ENCODE measurements at places on chromosomes 6 and 20.
A peak's percentile ranks its signal among the peaks of the same experiment; 100 is the strongest.

DNA sequence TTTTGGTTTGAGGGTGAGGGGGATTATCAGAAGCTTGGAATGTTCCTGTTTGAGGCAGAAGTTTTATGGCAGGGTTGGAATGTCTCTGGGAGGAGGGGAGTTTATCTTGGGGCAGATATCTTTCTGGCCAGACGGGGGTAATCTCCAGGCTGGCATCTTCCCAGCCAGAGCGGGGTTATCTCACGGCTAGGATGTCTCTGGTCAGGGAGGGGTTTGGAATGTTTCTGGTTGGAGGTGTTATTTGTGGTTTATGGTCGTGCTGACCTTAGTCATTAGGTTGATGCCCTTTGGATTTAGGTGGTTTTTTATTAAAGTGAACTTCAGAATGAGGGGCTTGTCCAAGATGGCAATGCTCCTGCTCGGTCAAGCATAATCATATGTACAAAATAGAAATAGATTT is 14.8 kb downstream of the PGK2 start:
- no peak for DNase-seq

- DNase-seq = no peak
These were observed 110.9 kb upstream of the SSTR4 start for GRCh38 chr20:22924046-22924737.

- DNase-seq = peak; percentile 31
These were observed 214.5 kb upstream of the SASH1 start for GRCh38 chr6:148128014-148128730.

DNA sequence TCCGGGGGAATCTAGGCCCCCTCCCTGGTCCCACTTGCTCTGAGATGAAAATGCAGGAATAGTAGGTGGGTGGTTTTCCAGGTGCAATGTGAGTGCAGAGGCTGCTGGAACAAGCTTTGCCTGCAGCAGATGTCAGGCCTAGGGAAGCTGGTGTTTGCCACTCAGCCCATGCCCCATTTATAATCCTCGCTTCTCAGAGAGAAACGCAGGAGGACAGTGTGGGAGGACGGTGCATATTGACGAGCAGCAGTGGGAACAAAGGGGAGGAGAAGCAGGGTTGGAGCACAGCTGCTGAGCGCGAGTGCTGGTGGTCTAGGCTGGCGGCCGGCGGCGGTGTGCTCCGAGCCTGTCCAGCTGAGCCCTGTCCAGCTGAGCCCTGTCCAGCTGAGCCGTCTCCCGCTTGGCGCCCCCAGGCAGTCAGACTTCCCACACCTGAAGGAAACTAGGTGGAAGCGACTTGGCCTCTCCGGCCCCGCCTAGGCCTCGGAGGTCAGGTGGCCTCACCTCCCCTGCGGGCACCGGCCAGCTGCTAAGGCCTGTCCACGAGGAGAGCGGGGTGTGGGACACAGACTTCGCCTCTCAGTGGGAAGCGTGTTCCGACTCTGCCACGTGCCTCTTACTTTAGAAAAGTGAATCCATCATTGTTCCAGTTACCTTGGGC is 49.7 kb upstream of the FRMD1 start:
- DNase-seq = no peak

- DNase-seq = no peak
These were observed 59.9 kb downstream of the TRAM2 start for GRCh38 chr6:52516943-52517342.

Data from epithelial cell of prostate (primary cell).